Body of pancreas (tissue), 4 donors: ENCODE measurements at places on chromosomes 5 and 9. TPM values are rescaled to one million over a fixed set of nuclear protein-coding genes. Genes with fewer than 3 reads are reported as not detected.

MCCC2 gene
- 22.8 TPM for total RNA-seq

OMD gene
- total RNA-seq = 4.9 TPM

DNA sequence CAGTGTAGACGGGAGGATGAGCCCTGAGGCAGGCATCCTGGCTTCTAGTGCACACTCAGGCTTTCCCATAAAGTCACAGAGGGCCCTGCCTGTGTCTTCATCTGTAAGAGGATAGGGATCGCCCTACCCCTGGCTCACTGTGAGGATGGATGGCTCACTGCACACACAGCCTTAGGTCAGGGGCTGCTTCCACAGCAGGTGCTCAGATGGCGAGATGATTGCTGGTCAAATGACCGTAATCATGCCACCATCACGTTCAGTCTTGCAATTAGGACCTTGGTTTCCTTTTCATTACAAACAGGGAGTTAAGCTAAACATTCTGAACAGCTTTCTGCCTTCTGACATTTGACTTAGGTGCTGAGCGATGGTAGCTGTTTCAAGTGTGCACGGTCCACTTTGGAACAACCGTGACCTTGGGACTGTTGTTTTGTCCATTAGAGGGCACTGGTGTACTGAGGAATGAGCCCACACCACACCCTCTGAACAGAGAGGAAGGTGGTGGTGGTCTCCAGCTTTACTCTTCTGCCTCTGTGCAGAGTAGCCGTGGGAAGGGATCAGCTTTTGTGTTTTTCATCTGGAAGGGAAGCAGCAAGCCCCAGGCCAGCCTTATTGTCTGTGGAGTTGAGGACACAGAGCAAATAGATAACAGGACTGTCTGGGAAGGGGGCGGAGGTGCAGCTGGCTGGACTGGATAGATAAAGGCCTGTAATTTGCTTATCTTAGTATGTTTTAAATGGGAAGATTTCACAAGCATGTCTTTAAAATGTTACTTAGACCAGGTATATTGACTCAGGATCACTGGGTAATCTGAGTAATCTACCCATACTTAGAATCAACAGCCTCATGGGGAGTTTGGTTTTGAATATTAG, 183.1 kb downstream of the TRIO start:
- DNase-seq = no peak

DNA sequence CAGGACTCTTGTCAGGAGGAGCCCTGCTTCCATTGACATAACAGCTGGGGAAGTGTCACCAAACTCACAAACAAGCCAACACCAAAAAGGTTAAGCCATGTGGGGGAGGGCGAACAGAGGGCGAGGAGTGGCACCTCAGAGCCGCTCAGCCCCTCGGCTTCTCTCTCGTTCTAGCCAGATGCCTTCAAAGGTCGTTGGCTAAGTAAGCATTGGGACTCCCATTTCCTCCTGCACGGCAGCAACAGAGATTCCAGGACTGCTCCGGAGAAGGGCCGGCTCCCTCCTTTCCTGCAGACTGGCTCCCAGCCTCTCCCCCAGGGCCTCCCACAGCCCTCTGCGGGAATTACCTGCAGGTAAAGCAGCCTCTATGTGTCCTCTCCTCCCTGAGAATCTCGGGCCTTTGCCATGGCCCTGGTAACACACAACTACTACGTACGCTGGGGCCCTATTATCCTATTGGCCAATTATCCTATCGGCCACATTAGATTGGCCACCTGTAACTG, 52.1 kb upstream of the RNU6ATAC start:
- no peak for DNase-seq

GRCh38 chr9:135847833-135848232, 59.5 kb downstream of the CAMSAP1 start:
- DNase-seq = no peak

- DNase-seq = no peak
Observed at GRCh38 chr9:88085476-88085875, 52.8 kb downstream of the SPATA31C2 start.
